ENCODE measurements at places on chromosomes 16 and 17.

GRCh38 chr17:18327093-18327492 is 12.0 kb downstream of the SMCR8 start:
- DNase-seq: no peak

- peak; percentile 32 for DNase-seq
Measured at GRCh38 chr16:71412270-71413160, 29.3 kb downstream of the TLE7 start.

DNA sequence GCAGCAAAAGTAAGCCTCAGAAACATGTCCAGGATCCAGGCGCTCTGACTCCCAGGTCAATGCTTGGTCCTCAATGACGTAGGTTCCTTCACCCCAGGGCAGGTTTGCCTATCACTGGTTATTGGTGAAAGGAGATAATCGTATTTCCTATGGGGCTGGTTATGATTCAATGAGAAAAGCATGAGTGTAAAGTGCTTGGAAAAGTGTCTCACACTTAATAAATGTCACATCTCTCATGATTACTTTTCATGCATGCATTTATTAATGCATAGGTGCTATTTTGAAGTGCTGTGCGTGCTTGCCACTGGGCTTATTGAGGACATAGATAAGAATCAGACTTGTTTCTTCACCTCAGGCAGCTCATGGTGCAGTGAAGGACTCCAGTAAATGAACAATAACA is 10.4 kb upstream of the CDH13 start:
- DNase-seq: no peak

GRCh38 chr16:17832738-17833137 is 362.0 kb upstream of the XYLT1 start:
- DNase-seq: no peak

- no peak for DNase-seq
Measured at GRCh38 chr16:83661656-83662055, 146.1 kb upstream of the HSBP1 start.

DNA sequence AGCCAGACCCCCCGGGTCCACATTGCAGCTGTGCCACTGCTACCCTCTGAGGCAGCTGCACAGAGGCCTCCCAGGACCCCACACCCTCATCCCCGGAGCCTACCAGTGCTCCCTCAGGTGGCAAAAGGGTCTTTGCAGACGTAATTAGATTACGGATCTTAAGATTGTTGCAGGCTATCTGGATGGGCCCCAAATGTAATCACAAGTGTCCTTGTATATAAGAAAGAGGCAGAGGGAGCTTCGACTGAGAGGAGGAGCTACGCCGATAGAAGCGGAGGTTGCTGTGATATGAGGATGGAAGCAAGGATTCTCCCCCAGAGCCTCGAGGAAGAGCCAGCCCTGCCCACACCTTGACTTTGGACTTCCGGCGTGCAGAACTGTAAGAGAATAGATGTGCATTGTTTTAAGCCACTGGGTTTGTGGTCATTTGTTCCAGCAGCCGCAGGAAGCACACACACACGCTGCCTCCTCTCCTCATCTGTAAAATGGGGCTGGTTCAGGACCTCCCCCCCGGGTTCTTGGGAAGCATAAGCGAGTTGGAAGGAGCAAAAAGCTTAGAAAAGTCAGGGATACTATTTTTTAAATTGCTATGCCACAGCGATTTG is 10.5 kb upstream of the RAI1 start:
- no peak for DNase-seq

DNA sequence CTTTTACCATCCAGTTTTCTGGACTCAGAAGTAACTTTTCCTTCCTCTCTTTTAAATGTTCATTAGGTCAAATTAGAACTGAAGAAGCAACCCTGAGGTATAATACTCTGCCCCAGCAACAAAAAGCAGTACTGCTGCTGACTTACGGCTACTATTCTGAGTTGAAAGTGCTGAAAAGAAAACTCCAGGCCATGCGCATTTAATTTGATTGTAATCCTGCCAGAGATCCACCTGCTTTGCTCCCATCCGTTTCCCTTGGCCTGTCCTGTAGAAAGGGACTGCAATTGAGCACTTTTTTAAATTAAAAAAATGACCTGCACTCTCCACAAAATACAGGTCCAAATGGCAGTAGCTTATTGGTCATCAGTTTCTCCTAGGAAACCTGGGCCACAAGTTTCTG is 61.6 kb downstream of the PITPNC1 start:
- DNase-seq: no peak

DNA sequence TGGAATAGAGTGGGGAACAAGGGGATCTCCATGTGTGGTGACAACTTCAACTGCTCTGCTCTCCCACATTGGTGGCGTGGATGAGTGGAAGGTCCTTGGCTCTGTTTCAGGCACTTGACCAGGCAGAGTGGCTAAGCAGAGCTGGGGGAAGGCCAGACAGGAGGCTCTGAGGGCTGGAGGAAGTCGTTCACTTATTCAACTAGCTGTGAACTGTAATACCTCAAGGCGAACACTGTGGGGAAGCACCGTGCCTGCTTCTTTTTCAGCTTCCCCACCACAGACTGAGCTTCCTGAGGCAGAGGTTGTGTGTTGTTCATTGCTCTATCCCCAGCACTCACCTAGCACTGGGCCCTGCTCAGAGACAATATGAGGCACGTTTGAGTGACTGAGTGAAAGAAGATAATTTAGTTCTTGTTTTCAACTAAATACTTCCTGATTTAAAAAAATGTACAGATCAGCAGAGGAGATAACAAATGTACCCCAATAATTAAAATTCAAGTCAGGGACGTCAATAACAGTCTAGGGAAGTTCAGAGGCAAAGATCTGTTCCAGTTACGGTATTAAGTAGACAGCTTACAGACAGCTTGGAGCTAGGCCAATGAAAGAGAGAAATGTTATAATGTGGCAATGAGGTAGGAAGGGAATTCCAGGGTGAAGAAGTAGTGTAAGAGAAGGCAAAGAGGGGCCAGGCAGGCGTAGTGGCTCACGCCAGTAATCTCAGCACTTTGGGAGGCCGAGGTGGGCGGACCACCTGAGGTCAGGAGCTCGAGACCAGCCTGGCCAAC is 34.7 kb downstream of the MYO18A start:
- peak; percentile 41 for DNase-seq

DNA sequence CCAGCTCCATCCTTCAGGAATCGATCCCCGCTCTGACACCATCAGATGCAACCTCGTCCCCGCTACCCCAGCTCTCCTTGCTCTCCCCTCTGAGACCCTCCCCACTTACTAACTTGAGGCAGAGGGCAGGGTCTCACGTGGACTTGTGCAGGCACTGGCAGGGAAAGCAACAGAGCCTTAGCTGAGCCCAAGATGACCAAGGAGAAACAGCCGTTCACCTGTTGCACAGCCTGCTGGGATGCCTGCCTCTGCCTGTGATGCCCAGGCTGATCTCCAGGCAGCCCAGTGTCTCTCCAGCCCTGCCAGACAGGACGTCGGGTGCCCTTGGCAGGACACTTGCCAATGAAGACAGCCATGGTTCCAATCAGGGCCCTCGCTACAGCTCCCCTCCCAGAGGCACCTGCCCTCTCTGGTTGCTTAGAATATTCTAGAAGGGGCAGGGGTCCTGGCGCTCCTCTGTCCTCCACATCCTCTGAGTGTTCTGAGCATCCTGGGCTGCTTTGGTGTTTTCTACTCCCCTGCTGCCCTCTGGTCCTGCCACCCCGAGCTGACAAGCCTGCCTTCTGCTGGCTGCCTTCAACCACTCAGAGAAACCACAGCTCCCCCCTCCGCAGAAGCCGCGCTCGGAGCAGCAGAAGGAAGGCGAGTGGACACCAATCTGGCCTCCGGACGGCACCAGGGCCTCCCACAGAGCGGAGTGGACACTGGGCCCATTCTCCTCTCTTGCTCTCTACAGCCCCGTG is 6.7 kb downstream of the CEP295NL start:
- DNase-seq: no peak

DNA sequence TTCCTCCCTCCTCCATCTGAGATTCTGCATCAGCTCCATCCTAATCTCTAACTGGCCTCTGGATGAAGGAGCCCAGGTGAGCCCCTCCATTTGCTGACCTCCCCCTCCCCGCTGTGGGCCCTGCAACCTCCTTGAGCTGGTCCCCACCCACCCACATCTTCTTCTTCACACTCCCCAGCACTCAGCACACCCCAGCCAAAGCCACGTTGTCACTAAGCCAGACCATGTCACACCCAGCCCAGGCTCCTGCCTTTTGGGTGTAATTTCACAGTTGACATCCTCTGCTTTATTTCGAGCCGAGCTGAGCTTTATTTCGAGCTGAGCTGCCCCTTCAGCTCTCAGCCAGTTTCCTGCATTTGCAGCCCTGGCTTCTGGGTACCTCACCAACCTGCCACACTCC is 282.7 kb upstream of the TNRC6C start:
- no peak for DNase-seq

- DNase-seq: no peak
Measured at GRCh38 chr17:82114872-82115271, 16.8 kb upstream of the FASN start.

- DNase-seq: no peak
Measured at GRCh38 chr17:69123626-69124025, 18.1 kb downstream of the ABCA6 start.

- DNase-seq: no peak
Measured at GRCh38 chr17:1289695-1290094, 10.2 kb downstream of the TRARG1 start.

DNA sequence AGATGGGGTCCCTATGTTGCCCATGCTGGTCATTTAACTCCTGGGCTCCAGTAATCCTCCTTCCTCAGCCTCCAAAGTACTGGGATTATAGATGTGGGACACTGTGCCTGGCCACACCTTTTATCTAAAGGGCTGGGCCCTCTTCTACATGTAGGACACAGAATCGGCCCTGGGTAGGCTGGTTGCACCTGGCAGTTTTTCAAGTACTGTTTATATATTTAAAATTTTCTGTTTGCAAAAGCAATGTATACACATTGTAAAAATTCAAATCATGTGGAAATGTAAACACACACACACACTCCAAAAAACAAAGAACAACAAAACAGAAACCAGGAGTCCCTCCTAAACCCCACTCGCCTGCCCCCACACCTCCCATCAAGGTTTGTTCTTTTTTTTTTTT is 28.1 kb upstream of the SIAH1 start:
- no peak for DNase-seq

DNA sequence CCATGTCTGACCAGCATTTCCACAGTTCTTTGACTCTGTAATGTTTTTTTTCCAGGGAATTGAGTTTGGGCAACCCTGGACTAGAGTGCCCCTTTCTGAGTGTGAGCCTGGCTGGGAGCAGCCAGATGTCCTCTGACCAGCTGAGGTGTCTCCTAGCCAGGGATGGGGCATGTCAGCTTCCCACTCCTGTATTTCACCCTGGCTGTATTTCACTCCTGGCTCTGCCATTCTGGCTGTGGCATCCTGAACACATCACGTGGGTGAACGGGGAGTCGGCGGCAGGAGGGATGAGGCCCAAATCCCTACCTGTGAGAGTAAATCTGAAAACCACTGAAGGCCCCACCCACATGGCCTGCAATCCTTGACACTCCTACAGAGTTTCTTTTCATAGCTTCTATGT is 31.3 kb downstream of the KDM8 start:
- no peak for DNase-seq

DNA sequence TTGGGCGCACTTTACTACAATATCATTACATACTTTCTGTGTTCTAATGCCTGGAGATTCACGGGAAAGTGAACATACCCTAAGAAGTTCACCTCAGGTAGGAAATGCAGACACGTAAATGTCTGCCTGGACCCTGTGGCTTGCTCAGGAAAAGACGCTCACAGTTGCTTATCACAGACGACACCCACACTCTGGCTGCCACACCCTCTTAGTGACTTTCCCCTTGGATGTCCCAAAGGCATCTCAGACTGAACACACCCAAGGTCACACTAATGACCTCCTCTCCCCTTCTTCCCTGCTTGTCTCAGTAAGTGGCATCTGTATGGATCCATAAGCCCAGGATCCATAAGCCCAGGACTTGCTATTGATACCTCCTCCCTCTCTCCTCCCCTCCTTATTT is 32.6 kb downstream of the CDRT15 start:
- DNase-seq: no peak

GRCh38 chr16:29742683-29743275 is 3.0 kb downstream of the C16orf54 start:
- DNase-seq: no peak
